ENCODE measurements at places on chromosomes 11 and 22. TPM values are rescaled to one million over a fixed set of nuclear protein-coding genes. Genes with fewer than 3 reads are reported as not detected.

DNA sequence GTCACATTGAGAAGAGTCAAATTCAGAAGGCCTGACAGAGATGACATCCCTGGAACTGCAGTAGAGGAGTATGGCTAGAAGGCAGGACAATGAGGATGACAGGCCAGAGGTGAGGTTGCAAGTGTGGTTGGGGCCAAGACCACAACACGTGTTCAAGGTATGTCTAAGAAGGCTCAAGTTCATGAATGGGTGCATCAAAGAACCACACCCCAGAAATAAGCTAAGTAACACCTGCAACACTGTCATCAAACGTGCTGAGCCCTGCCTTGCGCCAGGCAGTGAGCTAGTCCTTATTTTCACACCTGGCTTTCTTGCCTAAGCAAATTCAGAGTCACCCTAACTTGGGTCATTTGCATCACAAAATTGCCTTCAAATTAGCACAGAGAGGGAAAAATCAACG, 313.6 kb downstream of the KIRREL3 start:
- no peak for DNase-seq

- no peak for DNase-seq
These were observed 117.5 kb downstream of the TRPC6 start for GRCh38 chr11:101466352-101466751.

- DNase-seq = peak; percentile 66
These were observed 3.4 kb upstream of the RCOR2 start for GRCh38 chr11:63920126-63920938.

GRCh38 chr11:131499199-131499598, 128.8 kb downstream of the NTM start:
- DNase-seq = no peak

DNA sequence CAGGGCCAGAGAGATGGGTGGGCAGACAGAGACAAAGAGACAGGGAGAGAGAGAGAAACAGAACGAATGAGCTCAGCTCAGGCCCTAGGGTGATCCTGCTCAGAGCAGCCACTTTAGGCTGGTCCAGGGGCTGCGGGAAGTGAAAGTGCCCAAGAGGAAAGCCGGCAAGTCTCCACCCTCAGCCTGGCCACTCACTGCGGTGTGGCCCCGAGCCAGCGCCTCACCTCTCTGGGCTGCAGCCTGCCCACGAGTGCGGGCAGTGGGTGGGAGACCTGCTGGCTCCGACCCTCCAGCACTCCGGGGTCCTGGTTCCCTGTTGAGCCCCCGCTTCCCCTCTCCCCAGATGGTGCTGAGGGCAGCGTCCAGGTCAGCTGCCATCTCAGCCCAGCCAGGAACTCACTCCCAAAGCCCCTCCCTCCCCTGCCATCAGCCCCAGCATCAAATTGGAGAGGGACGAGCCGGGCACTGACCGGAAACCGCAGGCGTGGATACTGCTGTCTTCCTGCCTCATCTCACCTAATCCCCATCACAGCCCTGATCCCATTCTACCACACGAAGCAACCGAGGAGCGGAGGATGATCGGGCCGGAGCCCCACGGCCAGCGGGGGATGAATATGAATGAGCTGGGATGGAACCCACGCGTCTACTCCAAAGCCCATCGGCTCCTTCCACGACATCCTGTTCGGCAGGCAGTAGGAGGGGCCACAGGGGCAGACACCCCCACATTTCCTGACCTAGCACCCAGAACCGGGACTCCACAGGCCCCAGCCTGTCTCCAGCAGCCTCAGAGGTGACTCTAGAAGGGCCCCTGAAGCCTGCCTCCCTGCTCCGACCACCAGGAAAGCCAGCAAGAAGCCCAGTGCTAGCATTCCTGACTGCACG, 16.9 kb downstream of the ELFN2 start:
- no peak for DNase-seq

- DNase-seq = no peak
These were observed 19.0 kb upstream of the STK33 start for GRCh38 chr11:8613036-8613435.

- no peak for DNase-seq
These were observed 4.0 kb downstream of the DAGLA start for GRCh38 chr11:61683961-61684869.

GRCh38 chr11:85869781-85870180, 14.6 kb downstream of the CCDC83 start:
- no peak for DNase-seq

DNA sequence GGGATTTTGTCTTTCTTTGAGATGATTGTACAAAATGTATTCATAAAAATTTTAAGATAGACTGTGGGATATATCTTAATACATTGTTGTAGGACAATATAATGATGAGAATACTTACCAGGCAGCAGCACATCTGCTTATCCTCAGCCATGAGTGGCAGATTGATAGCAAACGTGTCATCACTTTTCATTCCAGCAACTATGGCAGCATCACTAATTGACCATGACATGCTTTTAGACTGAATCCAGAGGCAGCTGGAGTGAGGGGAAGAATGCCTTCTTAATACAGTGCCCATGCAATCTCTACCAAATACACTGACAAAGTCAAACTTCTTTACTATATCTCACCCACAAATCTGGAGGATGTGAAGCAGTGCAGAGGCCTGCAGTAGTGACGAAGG, 755.2 kb upstream of the RAG2 start:
- no peak for DNase-seq

GRCh38 chr11:33317662-33318061, 60.5 kb downstream of the HIPK3 start:
- no peak for DNase-seq

- DNase-seq = no peak
These were observed 231.3 kb downstream of the DSCAML1 start for GRCh38 chr11:117565709-117566108.

- no peak for DNase-seq
These were observed 3.4 kb downstream of the BRSK2 start for GRCh38 chr11:1393038-1393710.

- DNase-seq = peak; percentile 66
These were observed 806.7 kb downstream of the NTM start for GRCh38 chr11:132177106-132177505.

GRCh38 chr22:42414021-42414420, 18.2 kb downstream of the NFAM1 start:
- DNase-seq = no peak

DNA sequence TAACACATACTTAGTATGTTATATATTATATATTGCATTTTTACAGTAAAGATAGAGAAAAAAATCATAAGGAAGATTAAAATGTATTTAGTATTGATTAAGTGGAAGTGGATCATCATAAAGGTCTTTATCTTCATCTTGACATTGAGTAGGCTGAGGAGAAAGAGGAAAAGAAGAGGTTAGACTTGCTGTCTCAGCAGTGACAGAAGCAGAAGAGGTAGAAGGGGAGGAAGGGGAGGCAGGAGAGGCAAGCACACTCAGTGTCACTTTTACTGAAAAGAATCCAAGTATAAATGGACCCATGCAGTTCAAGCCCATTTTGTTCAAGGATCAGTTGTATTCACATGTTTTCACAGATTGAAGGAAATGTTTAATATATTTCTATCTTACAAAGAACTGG, 69.7 kb downstream of the GAB2 start:
- DNase-seq = no peak

DNA sequence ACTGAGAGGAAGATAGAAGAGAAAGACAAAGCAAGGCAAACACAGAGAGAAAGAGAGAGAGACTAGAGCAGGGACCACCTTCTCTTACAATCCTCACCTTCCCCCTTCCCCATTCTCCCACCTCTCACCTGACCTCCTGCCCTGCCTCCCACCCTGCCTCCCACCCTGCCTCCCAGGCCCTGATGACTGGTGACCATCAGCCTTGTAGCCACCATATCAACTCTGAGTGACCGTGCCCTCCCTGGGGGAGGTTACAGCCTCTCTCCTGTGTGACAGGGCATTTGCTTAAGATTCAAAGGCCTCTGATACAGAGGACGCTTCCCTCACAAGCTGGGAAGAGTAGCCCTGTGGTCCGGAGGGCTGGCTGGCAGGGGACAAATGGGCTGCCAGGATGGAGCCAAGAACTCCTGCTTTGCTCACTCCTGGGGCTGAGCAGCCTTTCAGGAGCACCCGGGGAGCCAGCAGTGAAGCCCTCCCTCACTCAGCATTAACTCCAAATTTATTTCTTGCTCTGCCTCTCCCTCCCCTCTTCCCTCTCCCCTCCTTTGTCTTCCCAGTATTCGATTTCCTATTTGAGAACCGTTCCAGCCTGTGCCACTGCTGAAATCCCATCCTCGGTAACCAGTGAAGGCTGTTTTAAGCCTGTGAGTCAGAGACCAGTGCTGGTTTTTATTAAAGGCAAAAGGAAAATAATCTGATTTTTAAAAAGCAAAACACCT, 125.2 kb upstream of the SYT13 start:
- DNase-seq = peak; percentile 68

DNA sequence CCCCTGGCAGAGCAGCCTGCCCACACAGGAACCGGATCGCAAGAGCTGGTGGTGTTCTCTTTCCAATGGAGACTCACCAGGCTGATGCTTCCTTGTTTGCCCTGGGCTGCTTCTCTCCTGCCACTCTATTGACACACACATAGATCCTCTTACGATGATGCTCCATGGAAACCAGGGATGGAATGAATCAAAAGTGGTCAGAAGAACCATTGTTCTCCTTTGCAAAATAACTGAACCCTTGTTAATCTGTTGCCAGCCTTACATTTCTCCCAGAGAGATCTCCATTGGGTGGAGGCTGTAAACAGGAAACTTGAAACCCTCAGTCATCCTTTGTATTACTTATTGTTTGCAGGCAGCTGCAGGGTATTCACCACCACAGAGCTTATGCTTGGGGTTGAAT, 24.6 kb upstream of the LDLRAD3 start:
- DNase-seq = no peak

DNA sequence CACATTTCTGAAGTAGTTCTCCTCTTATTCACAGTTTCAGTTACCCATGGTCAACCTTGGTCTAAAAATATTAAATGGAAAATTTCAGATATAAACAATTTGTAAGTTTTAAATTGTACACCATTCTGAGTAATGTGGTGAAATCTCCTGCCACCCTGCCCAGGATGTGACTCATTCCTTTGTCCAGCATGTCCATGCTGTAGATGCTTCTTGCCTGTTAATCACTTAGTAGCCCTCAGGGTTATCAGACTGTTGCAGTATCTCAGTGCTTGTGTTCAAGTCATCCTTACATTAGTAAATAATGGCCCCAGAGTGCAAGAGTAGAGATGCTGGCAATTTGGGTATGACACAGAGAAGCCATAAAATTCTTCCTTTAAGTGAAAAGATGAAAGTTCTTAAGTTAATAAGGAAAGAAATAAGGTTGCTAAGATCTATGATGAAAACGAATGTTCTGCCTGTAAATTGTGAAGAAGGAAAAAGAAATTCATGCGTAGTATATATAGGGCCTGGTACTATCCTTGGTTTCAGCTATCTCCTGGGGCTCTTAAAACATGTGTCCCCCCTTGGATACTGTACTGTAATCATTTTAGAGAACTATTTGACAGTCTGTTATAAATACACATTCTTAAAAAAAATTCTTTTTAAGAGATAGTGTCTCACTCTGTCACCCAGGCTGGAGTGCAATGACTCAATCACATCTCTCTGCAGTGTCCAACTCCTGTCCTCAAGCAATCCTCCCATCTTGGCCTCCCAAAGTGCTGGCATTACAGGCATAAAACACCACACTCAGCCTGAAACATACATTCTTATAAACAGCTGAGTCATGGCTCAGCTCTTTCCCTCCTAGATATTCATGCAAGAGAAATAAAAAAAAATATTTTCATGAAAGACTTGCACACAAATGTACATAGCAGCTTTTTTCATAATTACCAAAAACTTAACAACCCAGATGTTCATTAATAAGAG, 31.3 kb downstream of the MTNR1B start:
- DNase-seq = no peak

GRCh38 chr11:123356539-123356938, 73.5 kb upstream of the GRAMD1B start:
- no peak for DNase-seq

- DNase-seq = no peak
These were observed 53.9 kb downstream of the GGTLC2 start for GRCh38 chr22:22698263-22698750.

Gene THRSP
- total RNA-seq = 3.1 TPM

Gene PRRG4
- total RNA-seq = 6.0 TPM

Gene TEX54
- total RNA-seq = not detected

Gene OR6A2
- 1.9 TPM for total RNA-seq

Gene OR2D2
- total RNA-seq = 5.5 TPM

Gene TEX12
- 3.1 TPM for total RNA-seq

Gene SLC22A9
- total RNA-seq = 2.2 TPM

Gene IGSF9B
- 30.1 TPM for total RNA-seq

Gene MTMR3
- total RNA-seq = 71.7 TPM

Gene OR56A1
- total RNA-seq = 2.2 TPM

Gene ACTN3
- total RNA-seq = not detected

Gene PLAAT5
- not detected for total RNA-seq
